ENCODE measurements at places on chromosomes 12 and 14. TPM values are rescaled to one million over a fixed set of nuclear protein-coding genes. Genes with fewer than 3 reads are reported as not detected.

GRCh38 chr14:106083082-106083481 is 556.7 kb downstream of the TMEM121 start:
- DNase-seq, result no peak

DNA sequence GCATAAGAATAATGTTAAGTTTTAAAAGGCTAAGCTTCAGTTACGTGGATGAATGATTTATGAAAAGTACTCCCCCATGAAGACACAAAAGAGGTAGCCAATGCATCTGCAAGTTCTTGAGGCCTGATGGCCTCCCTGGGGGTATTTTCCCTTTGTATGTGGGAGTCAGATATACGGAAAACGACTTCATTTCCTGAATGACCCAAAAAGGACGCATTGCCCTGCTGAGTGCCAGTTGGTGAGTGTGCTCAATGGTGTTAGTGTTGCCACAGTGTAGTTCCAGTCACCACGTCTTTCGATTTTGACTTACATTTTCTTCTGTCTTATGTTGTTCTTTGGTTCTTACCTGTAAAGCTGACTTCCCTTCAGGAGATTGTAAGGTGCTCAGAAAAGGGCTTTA is 8.0 kb downstream of the ETV6 start:
- no peak for DNase-seq

DNA sequence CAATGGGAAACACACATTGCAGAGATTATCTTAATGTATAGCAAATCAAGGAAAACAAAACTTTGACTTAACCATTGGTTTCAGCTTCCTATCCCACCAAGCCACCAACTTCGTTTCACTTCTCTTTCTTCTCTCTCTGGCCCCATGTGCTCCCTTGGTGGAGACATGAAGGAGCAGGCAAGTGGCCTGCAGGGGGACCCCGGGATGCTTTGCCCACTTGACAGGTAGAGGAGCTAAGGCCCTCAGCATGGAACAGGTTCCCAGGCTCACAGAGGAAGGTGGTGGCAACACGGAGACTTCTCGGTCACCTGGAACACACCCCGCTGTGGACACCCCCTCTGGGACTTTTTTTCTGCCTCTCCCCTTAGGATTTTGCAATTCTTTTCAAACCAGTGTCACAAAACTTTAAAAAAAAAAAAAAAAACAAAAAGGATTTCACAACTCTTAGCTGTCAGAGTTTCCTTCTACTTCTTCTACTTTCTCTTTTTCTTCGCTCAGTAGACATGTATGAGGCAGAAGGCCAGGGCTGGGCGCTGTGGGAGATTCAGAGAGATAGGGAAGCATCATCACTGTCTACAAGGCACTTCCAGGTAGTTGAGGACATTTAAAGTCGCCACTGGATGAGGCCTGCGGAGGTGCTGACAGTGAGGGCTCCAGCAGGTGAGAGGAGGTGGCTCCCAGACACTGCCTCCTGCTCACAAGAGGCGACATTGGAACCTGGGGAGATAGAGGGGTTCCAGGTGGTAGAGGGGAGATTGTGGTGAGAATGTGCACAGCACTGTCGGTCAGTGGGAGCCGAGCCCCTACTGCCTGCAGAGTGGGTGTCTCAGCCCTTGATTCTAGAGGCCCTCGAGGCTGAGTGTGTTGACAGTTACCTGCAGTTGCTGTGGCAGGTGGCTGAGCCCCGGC is 119.6 kb downstream of the GCH1 start:
- DNase-seq, result peak; percentile 45

DNA sequence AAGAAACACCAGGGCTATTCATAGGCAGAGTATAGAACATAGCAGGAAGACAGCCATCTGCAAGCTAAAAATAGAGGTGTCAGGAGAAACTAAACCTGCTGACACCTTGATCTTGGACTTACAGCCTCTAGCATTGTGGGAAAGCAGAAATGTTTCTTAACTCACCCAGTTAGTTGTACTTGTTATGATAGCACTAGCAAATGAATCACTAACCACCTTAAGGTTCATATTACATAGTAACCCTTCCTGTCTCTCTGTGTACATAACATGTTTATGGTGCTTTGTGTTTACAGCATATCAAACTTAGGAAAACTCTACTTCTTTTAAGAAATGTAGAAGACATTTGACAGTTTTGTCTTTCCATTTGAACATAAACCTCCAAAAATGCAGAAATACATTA is 1031.3 kb downstream of the FSCB start:
- no peak for DNase-seq

DNA sequence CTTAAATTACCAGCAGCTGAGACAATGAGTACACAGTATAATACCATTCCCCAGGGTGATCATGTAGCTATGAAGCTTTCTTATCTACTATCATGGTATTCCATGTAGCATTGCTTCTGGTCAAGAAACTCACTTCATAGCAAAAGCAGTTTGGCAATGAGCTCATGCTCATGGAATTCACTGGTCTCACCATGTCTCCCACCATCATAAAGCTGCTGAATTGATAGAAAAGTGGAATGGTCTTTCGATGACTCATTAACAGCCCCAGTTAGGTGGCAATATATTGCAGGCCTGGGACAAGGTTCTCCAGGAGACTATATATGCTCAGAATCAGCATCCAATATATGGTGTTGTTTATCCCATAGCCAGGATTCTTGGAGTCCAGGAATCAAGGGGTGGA is 553.7 kb downstream of the FOXG1 start:
- DNase-seq, result no peak

GRCh38 chr14:102012336-102012735 is 48.0 kb downstream of the DYNC1H1 start:
- DNase-seq, result no peak

DNA sequence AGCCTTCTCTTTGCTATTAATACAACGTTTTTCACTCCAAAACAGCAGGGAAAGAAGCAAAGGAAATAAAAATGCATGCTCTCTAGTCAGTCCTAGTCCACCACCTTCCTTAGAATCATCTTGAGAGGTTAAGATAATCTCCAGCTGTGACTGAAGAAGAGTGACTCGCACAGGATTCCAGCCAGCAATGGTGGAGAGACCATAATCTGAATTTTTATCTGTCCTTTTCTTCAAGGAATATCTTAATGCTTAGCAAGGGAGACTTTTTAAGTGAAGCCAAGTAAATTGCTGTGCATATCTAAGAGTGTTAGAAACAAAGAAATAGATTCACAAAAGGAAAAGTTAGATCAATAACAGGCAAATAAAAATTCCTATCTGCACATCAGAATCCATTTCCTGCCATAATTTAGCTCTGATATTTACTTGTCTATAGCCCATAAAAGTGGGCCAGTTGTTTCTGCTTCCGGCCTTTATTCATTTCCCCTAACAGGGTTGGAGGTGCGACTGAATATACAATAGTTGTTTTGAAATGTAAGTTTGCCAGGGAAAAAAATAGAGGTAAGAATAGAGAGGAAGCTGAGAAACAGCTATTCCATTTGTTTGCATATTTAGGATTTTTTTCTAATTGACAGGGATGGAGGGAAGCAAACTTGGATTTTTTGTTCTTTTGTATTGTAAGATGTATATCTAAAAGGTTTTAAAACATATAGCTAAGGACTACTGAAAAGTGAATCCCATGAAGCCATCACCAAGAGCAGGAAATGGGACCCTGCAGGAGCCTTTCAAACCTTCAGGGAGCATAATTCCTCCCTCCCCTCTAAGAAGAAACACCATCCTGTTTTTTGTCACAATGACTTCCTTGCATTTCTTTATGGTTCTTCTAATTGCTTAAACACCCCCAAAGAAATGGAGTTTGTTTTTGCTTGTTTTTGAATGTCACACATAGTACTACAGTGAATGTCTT is 154.0 kb downstream of the ITPR2 start:
- DNase-seq, result no peak

DNA sequence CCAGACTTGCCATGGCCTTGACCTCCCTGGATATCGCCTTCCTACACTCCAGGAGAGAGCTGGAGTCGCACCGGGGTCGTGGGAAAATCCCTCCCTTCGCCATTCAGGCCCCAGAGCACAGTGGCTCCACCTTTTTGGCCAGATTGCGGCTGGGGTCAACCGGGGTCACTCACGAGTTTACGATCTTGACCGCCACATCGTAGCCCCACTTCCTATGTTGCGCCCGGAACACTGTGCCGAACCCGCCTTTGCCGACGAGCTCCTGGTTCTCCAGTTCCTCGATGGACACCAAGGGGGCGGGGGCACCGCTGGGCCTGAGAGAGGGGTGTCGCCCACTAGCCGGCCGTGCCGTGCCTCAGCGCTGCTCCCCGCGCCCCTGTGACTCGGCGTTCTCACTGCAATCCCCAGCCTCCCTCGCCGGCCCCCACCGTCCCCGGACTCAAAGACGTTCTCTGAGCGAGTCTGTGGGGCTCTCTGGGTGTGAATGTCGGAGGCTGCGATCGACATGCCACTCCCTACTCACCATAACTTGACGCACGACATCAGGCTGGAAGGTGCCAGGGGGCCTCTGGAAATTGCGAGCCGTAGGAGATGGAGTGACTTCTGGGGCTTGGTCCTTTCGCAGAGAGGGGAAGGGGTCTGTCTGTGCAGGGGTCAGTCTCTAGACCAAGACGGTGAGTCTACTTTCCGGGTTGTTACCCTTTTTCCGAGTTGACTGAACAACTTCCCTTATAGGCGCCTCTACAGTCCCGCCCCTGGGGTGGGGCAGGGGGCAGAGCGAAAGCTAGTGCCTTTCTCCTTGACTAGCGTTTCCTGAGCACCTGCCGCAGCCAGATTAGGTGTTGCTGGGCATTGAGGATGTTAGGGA is at the start of gene RIPK3:
Gene RIPK3 (minus strand): TSS at position 708 of the 868 bp plus-strand sequence. CDS start 165 bp downstream, at position 543.
- peak; percentile 72 for DNase-seq

- DNase-seq, result no peak
Observed at GRCh38 chr12:131747276-131748177, 36.6 kb downstream of the SFSWAP start.

- DNase-seq, result no peak
Observed at GRCh38 chr14:28944605-28945004, 178.0 kb downstream of the FOXG1 start.

DNA sequence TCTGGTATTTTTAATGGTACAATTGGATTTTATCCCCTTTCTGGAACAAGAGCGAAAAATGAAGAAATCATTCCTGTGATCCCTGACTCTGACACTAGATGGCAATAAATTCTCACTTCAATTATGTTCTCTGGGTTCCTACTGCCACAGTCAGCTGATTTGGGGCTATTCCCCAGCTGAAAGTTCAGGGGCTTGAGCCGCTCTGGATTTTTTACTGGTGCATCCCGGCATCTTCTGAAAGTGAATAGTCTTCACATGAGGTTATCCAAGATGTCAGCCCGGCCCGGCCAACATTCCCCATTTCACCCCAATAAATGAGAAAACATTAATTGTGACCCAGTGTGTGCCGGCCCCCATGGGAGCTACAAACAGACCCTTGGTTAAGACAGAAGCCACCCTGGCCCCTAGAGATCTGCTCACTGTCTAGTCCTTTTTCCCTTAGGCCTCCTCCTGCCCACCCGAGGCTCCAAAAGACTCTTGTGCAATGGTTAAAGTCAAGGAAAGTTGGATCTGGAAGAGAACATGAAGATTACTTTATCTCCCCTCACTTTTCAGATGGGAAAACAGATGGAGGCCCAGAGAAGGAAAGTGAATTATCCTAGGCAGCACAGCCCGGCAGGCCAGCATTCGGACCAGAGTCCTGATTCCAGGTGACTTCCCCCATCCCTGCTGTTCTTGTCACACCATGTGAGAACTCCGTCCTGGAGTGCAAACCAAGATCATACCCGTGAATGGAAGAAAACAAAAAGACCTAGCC is 20.8 kb downstream of the CKAP4 start:
- peak; percentile 42 for DNase-seq

GRCh38 chr14:52049721-52050588 is 18.9 kb downstream of the NID2 start:
- no peak for DNase-seq

DNA sequence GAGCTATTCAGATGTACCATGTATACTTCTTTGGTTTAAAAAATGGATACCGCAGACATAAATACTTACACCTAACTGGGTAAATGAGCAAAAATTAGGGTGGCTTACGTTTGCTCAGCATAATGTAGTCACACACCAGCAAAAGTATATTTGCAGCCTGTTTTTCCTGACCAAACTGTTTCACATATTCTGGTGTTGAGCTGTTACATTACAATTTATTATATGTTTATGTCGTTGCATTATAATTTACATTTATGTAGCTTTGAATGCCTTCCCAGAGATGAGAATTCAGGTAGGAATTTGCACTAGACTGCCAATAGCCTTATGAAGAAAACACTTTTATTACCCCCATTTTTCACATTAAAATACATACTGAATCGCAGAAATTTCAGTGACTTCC is 183.3 kb downstream of the PTPRO start:
- no peak for DNase-seq

DNA sequence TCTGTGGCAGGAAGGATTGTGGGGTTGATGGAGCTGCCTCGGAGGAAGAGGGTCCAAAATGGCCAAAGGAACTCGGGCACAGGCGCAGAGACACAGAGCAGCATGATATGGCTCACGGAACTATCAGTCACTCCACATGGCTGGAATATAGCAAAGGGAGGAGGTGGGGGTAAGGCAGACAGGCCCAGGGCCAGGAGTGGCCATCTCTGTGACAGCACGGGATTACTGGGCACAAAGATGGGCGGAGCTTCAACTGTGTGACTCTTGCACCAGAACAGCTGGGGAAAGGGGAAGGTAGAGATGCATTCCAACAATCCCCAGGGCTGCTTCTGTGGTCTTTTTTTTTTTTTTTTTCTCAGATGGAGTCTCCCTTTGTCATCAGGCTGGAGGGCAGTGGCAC is 24.8 kb upstream of the EML1 start:
- no peak for DNase-seq

DNA sequence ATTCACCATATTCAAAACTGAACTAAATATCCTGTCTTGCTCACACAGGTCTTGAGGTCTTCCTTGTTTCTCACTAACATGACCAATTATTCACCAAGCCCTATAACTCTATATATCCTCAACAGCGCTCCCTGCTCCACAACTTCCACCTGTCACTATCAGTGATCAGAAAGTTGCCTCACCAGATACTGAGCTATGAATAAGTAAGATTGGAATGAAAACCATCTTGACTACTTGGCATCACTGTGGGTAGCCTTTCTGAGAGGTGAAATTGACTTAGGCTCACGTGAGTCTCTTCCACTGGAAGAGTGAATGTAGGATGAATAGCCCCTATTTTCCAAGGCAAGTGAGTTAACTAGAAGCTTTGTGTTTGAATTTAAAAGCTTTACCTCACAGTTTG is 167.1 kb downstream of the PIK3C2G start:
- DNase-seq, result no peak

DNA sequence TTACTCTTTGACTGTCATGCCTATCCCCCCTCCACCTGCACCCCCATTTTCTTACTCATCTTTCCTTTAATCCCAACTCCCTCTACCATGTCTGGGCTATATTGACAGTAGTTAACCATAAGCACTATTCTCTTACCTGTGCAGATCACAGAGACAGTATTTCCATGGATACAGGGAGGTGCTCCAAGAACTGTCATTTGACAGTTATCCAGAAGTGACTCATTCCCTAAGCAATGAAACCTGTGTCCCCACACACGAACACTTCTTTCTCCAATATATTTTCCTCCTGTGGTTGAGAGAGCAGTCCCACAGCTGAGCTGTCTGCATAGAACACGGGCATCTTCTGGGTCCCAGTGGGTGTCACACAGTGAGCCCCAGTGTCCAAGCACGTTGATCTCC is 68.8 kb downstream of the CD163L1 start:
- DNase-seq, result no peak

The SELPLG gene
- 56.4 TPM for polyA plus RNA-seq

The HCAR1 gene
- polyA plus RNA-seq, result not detected

The RPGRIP1 gene
- not detected for polyA plus RNA-seq

The LBHD2 gene
- polyA plus RNA-seq, result not detected

The TMTC1 gene
- not detected for polyA plus RNA-seq

The SCAF11 gene
- 152 TPM for polyA plus RNA-seq

The PLEK2 gene
- not detected for polyA plus RNA-seq

The NTF3 gene
- not detected for polyA plus RNA-seq

The CD163 gene
- 0.35 TPM for polyA plus RNA-seq
